ENCODE measurements at places on chromosomes 16 and 17.

DNA sequence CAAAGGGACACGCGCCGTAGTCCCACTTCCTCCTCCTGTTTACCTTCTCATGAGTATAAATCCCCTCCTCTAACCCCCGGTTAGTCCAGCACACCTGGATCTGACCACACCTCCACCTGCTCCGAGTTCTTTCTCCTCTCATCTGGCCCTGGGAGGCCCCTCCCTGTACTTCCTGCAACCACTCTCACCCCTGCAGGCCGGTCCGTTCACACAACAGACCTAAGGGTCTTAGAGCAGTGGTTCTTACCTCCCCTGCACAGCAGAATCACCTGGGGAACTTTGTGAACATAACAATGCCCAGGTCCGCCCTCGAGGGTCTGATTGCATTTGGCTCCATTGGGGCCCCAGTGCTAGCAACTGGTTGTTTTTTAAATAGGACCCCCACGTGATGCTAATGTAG lies 24.8 kb downstream of the TMEM114 start:
- no peak for DNase-seq

DNA sequence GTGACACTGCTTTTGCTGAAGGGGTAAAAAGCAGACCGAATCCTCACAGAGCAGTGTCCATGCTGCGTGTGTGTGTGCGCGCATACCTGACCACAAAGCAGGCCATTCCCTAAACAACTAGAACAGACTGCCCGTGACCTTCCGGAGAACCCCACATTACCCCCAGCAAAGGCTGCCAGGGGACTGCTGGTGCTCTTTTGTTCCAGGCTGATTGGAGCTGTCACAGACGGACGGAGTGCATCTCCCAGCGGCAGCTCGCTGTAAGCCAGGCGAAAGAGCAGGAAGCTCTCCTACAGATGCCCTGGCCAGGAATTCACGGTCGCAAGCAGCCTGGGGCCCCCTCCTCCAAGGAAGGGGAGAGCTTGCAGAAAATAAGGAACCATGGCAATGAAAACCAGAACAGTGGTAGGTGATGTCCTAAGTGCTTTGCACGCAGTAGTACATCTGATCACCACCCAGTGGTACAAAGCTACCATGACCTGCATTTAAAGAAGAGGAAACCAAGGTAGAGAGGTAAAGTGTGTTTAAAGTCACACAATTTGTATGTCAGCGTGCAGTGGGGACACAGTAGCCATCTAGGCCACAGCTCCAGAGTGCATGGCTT lies 153.4 kb upstream of the DYNLRB2 start:
- no peak for DNase-seq

DNA sequence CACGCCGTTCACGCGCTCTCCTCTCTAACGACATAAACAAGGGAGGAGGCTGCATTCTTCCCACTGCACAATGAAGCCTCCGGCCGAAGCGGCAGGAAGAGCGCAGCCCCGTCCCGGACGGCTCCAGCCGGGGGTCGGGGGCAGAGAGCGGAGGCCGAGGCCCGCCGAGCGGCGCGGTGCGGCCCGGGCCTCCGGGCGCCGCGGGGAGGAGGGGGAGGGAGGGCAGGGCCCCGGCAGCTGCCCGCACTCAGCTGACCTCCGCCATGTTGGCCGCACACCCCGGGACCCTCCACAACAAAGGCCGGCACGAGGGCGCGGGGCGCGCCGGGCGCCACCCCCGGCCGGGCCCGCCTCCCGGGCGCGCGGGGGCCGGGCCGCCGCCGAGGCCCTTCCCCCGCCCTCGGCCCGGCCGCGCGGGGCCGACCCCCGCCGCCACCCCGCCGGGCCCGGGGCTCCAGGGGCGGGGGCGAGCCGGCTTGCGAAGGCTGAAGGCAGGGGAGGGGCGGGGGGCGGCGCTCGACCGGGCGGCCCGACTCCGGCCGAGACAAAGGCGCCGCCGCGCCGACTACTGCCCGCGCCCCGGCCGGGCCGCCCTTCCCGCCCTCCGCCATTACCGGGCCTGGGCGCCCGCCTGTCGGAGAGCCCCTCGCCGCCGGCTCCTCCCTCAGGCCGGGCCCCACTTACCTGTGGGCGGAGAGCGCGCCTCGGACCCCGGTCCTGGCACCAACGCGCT lies 527 bp downstream of the SIAH1 start:
- peak; percentile 41 for DNase-seq

DNA sequence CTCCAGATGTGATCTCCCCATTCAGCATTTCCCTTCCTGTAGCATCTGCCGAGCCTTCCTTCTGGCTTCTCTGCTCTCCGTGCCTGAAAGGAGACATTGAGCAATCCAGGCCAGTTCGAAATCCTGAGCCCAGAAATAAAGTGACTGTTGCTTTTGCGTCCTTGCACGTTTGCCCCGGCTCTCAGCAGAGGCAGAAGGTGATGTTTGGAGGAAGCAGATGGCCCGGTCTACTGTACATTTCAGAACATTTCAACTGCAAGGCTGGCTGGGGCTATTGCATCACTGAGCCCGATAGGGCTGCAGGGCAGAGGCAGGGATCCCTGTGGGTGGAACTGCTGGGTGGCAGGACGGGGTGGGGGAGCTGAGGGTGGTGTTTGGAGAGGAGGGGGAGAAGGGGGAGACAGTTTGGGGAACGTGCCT lies 29.4 kb downstream of the IRF8 start:
- DNase-seq, result peak; percentile 30

- peak; percentile 100 for DNase-seq
Measured at GRCh38 chr16:22190081-22190775, 15.8 kb upstream of the EEF2K start.

GRCh38 chr17:73291260-73291801 lies 20.5 kb downstream of the CDC42EP4 start:
- peak; percentile 71 for DNase-seq

DNA sequence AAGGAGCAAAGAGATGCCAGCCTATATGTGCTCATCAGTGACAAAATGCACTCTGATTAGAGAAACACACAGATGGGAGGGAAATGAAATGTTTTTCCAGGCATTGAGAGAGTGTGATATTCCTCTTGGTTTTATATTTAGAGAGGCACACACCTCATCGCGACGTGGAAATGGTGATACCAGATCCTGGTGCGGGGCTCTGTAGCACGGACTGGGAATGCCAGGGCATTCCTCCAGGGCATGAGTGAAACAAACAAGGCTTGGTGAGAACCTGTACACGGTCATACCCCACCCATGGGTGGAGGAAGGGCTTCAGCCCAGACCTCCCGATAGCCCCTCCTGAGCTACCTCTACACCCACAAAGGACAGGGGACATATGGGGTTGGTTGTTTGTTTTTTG lies 280.2 kb downstream of the C16orf95 start:
- DNase-seq, result no peak

GRCh38 chr16:76988526-76988925 lies 202.5 kb upstream of the MON1B start:
- no peak for DNase-seq

Measured in small intestine (tissue), 16 donors.